HT-29 (cell line): ENCODE measurements at places on chromosomes 7 and 10.

DNA sequence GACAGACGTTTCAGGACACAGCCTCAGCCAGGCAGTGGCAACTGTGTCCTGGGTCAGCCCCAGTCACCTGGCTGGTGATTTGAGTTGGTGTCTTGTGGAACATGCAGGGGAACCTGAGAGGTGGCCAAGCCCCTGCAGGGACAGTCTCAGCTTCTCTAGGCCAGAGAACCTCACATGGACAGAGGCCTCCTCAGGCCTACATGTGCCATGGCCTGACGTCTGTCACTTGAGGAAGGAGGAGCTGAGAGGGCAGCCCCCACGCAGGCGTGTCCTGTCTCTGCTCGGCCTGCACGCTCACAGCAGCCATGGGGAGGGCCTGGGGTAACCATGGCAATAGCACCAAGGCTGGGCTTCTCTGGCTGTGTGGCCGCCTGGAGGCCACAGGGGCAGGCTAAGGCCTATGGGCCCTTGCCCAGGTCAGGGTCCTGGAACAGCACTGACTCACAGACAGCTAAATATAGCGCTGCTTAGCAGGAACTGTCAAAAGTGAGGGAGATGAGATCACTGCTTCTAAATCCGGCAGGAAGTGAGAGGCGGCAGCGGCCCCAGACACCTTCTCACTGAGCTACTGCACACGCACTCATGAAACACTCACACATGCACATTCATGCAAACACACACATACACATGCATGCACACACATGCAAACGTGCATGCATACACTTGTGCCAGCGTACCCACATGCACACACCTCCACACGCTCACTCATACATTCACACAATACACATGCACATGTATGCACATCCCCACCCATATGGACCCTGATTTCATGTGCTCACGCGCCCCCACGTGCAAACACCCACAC is 57.0 kb downstream of the YKT6 start:
- DNase-seq, result no peak

GRCh38 chr10:17872191-17873091 is 63.3 kb downstream of the MRC1 start:
- DNase-seq, result peak; percentile 6

GRCh38 chr10:82400841-82401240 is 525.8 kb downstream of the NRG3 start:
- DNase-seq, result no peak

DNA sequence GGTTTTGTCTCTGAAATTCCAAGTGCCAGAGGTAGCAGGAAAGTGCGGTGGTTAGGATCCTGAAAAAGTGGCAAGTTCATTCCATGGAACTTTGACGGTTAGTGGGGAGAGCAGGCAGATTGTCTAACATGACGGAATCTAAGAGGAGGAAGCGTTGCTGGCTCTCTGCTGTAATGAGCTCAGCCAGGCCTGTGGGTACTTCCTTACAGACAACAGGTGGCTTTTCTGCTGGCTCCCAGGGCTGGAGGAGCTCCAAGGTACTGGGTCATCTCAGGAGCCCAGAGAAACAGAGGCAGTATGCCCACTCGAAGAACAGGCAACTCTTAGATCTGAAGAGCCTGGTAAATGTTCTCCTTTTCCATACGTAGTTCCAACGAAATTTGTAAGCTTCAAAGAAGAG is 3.1 kb upstream of the AIFM2 start:
- no peak for DNase-seq

- no peak for DNase-seq
Observed at GRCh38 chr10:44891721-44892120, 19.4 kb upstream of the TMEM72 start.

DNA sequence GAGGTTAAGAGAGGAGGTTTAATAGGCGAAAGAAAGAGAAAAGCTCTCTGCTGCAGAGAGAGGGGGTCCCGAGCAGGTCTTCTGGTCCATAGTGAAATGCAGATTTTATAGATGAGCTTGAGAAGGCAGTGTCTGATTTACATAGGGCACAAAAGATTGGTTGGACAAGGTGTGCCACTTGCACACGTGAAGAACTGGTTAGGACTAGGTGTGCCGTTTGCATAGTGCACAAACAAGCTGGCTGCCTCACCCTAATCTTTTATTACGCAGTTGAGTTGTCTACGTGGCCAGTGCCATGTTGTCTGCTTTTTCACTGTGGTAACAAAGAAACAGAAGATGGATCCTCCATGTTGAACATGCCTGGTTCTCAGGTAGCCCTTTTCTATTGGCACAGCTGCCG is 82.6 kb downstream of the AMPH start:
- no peak for DNase-seq
